ENCODE measurements at places on chromosomes 4 and X. TPM values are rescaled to one million over a fixed set of nuclear protein-coding genes. Genes with fewer than 3 reads are reported as not detected.

SRPK3 gene
- not detected for total RNA-seq

- peaks cover 2% of the 10 kb centered on the region for H3K27me3 ChIP-seq
- H3K36me3 ChIP-seq, result no peaks in the 10 kb centered on the region
- H3K27ac ChIP-seq, result no peak overlapping the region
- H3K4me1 ChIP-seq, result peaks cover 11% of the 10 kb centered on the region
Measured at GRCh38 chrX:25048178-25048577, 32.4 kb upstream of the ARX start.

AR gene
- not detected for total RNA-seq

DNA sequence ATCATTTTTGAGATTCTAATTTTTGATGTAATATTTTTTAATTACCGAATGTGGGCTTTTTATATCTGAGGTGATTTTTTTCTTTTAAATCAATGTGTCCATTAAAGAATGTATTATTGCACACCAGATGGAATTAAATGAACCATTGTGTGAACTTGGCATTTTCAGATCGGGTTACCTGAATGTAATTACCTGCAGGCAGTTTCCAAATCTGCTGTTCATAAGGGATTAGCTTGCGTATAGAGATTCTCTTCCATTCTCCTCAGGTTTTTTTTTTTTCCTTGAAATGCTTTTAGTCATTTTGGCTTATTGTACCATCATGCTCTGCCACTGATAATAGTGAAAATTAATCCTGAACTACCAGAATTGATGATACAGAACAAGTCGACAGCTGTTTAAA is 511.5 kb upstream of the ATOH1 start:
- no peak for DNase-seq
- no peaks in the 10 kb centered on the region for H3K27me3 ChIP-seq
- H3K4me3 ChIP-seq, result no peak overlapping the region
- H3K4me1 ChIP-seq, result no peaks in the 10 kb centered on the region
- no peaks in the 10 kb centered on the region for H3K36me3 ChIP-seq
- H3K27ac ChIP-seq, result no peak overlapping the region

DNA sequence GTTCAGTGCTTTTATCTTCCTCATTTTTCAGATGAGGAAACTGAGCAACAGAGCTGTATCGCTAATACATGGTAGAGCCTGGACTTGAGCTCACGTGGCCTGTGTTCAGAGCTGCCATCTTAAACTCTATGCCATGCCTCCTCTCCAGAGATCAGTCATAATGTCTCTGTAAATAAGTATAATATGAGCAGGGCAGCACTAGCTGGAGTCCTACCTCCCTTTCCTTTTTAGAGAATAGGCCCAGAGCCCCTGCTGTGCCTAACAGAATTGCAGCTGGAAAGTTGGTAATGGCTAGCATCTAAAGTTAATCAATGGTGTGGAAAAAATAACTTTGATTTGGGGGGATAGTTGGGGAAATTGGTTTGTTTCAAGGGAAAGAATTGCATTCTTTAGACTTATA is 20.4 kb downstream of the CASP6 start:
- DNase-seq, result no peak

DNA sequence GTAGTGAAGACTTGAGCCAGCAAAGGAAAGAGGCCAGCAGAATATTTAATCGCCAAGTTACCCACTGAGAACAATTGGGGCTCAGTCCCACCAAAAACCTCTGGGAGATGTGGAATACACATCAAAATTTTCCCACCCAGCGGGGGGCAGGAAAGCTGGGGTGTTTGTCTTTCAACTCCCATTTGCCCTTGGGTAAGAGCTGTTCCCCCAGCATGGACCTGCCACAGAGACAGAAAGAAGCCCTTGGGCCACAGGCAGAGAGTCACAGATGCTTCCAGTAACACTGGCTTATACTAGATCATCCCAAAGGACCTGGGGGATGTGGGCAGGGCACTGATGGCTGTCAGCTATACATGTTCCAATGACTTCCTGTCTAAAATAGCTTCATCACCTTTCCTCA is 18.9 kb upstream of the FBXW7 start:
- H3K27me3 ChIP-seq, result no peaks in the 10 kb centered on the region
- DNase-seq, result no peak
- H3K4me1 ChIP-seq, result peaks cover 47% of the 10 kb centered on the region

FAM9B gene
- total RNA-seq, result not detected

SOX3 gene
- not detected for total RNA-seq

- no peaks in the 10 kb centered on the region for H3K27me3 ChIP-seq
- peak overlapping the region; percentile 20 for H3K4me3 ChIP-seq
- H3K36me3 ChIP-seq, result peaks cover 58% of the 10 kb centered on the region
- H3K4me1 ChIP-seq, result peaks cover 45% of the 10 kb centered on the region
- H3K27ac ChIP-seq, result peak overlapping the region; percentile 84
Measured at GRCh38 chrX:12802741-12803140, 11.5 kb downstream of the PRPS2 start.
